ENCODE measurements at places on chromosomes 2 and 18. TPM values are rescaled to one million over a fixed set of nuclear protein-coding genes. Genes with fewer than 3 reads are reported as not detected.

DNA sequence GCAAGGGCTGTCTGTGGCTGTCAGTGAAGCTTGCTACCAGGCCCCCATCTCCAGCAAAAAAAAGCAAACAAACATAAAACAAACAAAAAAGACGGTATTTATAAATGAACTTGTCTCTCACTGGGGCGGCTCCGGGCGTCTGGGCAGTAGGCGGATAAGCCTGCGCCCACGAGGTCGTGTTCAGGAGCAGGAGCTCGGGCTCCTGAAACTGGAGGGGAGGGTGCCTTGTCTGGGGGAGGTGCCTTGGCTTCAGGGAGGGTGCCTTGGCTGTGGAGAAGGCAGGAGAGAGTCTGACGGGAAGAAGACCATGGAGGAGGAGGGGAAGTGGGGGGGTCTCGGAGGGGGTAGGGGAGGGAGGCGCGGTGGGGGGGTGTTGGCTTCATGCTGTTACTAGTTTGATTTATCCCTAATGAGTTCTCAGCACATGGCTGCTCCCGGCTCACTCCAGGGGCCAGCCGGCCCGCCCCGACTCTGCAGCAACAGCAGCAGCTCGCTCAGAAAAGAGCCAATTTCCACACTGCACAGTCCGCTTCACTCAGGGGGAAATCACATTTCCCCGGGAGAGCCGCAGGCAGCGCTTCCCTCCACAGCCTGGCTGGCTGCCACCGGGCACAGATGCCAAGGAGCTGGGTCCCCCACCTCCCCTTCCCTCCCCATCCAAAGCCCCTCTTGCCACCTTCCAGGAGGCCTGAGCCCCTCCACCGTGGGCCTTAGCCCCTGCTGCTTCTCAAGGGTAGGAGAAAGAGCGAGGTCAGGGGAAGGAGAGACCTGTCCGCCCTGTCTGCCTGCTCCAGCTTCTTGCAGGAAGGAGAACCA, 38.7 kb downstream of the PSD4 start:
- DNase-seq = no peak
- no peak overlapping the region for H3K27ac ChIP-seq
- H3K4me1 ChIP-seq = peaks cover 24% of the 10 kb centered on the region
- H3K4me3 ChIP-seq = no peak overlapping the region
- H3K27me3 ChIP-seq = no peaks in the 10 kb centered on the region
- no peaks in the 10 kb centered on the region for H3K36me3 ChIP-seq

CD207 gene
- not detected for total RNA-seq

- DNase-seq = no peak
- no peak overlapping the region for H3K27ac ChIP-seq
- H3K4me1 ChIP-seq = peaks cover 3% of the 10 kb centered on the region
- no peaks in the 10 kb centered on the region for H3K36me3 ChIP-seq
These were observed 27.8 kb upstream of the RNF125 start for GRCh38 chr18:31990823-31991222.

GRCh38 chr18:44450226-44450625, 230.5 kb upstream of the SETBP1 start:
- no peak overlapping the region for H3K27ac ChIP-seq
- no peak for DNase-seq
- H3K36me3 ChIP-seq = no peaks in the 10 kb centered on the region
- no peaks in the 10 kb centered on the region for H3K27me3 ChIP-seq

- no peak overlapping the region for H3K27ac ChIP-seq
- no peak overlapping the region for H3K4me3 ChIP-seq
- H3K36me3 ChIP-seq = peaks cover 6% of the 10 kb centered on the region
- no peaks in the 10 kb centered on the region for H3K27me3 ChIP-seq
These were observed 91.8 kb downstream of the METTL8 start for GRCh38 chr2:171342067-171342413.

- no peak for DNase-seq
- H3K27me3 ChIP-seq = no peaks in the 10 kb centered on the region
- H3K27ac ChIP-seq = peak overlapping the region; percentile 23
- no peak overlapping the region for H3K4me3 ChIP-seq
These were observed 109.2 kb downstream of the MAP4K4 start for GRCh38 chr2:101806701-101807100.

GRCh38 chr18:44997174-44997573, 316.5 kb downstream of the SETBP1 start:
- H3K4me1 ChIP-seq = no peaks in the 10 kb centered on the region
- H3K27ac ChIP-seq = no peak overlapping the region
- H3K27me3 ChIP-seq = no peaks in the 10 kb centered on the region
- no peaks in the 10 kb centered on the region for H3K36me3 ChIP-seq

DNA sequence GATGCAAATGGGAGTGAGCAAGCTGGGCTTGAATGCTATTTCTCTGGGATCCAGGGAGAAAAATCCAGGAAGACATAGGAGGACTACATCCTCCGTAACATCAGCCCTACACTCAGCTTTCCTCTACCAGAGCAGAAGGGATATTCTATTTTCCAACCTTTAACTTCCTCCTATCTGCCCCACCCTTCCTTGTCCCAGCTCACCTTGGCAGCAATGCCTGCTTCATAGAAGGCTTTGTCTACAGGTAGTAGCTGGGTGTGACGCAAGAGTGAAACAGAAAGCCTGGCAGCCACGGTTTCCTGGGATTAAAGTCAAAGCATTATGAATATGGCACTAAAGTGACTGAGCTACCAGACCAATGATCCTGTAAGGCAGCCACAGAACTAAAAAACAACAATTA, 3.9 kb downstream of the KRTCAP3 start:
- no peak overlapping the region for H3K4me3 ChIP-seq
- peak overlapping the region; percentile 63 for H3K27ac ChIP-seq
- H3K36me3 ChIP-seq = peaks cover 19% of the 10 kb centered on the region

GRCh38 chr2:101873543-101873942, 118.2 kb upstream of the IL1R2 start:
- DNase-seq = no peak
- H3K36me3 ChIP-seq = peaks cover 71% of the 10 kb centered on the region
- no peak overlapping the region for H3K4me3 ChIP-seq
- H3K27me3 ChIP-seq = no peaks in the 10 kb centered on the region

- H3K4me3 ChIP-seq = peak overlapping the region; percentile 98
- H3K4me1 ChIP-seq = peaks cover 25% of the 10 kb centered on the region
- no peaks in the 10 kb centered on the region for H3K27me3 ChIP-seq
- peaks cover 38% of the 10 kb centered on the region for H3K36me3 ChIP-seq
- no peak for DNase-seq
These were observed 1.9 kb upstream of the ZFP36L2 start for GRCh38 chr2:43228321-43228751.

GRCh38 chr18:13242797-13243196, 24.2 kb downstream of the LDLRAD4 start:
- no peaks in the 10 kb centered on the region for H3K27me3 ChIP-seq
- no peak overlapping the region for H3K4me3 ChIP-seq
- no peak overlapping the region for H3K27ac ChIP-seq

GRCh38 chr18:23538001-23538400, 34.7 kb downstream of the RMC1 start:
- peaks cover 40% of the 10 kb centered on the region for H3K4me1 ChIP-seq
- H3K36me3 ChIP-seq = peaks cover 79% of the 10 kb centered on the region
- no peak overlapping the region for H3K4me3 ChIP-seq

DNA sequence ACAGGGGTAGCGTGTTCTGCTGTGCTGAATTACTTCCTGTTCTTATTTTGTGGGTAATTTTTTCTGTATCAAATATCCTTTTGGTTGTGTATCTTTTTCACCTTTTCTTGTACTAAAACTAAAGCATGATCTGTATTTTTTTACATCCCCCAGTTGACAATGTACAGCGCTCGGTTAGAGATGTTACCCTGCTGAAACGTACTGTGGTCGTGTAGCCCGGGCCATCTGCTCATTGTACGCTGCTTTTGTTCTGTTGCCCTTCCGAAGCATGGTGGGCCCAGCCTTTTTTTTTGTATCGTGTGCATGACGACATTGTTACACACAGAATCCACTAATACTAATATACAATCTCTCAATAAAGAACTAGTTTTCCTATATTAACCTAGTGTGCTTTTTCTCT, 233.1 kb downstream of the HAUS1 start:
- H3K27me3 ChIP-seq = peaks cover 46% of the 10 kb centered on the region
- DNase-seq = no peak
- H3K27ac ChIP-seq = no peak overlapping the region
- H3K4me3 ChIP-seq = peak overlapping the region; percentile 18

DNA sequence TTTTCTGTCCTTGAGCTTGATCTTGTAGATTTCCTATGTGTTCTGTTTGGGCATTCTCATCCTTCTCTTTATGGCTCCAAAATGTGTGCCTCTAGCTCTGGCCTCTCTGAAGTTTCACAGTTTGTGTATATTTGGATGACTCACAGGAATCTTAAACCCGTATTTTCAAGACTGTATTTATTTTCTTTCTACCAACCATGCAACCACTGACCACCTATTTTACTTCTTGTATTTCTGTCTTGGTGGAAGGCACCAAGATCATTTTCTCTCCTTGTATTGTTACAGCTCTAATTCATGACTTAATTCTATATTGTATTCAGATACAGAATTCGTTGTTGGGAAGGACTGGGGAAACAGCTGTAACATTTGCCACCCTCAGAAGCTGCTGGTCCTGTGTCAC, 39.5 kb downstream of the ACSL3 start:
- no peaks in the 10 kb centered on the region for H3K27me3 ChIP-seq
- peaks cover 4% of the 10 kb centered on the region for H3K4me1 ChIP-seq
- no peak for DNase-seq
- H3K27ac ChIP-seq = no peak overlapping the region
- H3K36me3 ChIP-seq = peaks cover 5% of the 10 kb centered on the region

GRCh38 chr2:232365621-232366321, 12.8 kb upstream of the ALPP start:
- DNase-seq = peak; percentile 45
- peak overlapping the region; percentile 5 for H3K27ac ChIP-seq
- no peaks in the 10 kb centered on the region for H3K27me3 ChIP-seq
- no peak overlapping the region for H3K4me3 ChIP-seq

TMEM178A gene
- total RNA-seq = not detected

LYG1 gene
- 1.6 TPM for total RNA-seq

DNA sequence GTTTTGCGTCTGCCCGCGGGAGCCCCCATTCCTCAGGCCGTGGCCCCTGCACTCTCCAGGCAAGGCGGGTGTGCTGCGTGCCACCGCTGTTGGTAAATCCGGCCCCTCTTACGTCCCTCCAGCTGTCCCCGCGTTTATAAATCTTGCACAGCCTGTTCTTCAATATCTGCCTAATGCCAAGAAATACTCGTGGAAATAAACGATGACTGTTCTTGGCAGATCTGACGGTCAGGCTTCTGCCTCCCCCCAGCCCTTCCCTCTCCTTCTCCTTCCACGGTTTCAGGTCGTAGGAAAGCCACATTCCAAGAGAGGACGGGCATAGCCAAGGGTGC, 20.5 kb downstream of the ODC1 start:
- peaks cover 5% of the 10 kb centered on the region for H3K4me1 ChIP-seq
- peaks cover 8% of the 10 kb centered on the region for H3K27me3 ChIP-seq
- DNase-seq = no peak
- H3K36me3 ChIP-seq = no peaks in the 10 kb centered on the region
- H3K4me3 ChIP-seq = no peak overlapping the region

CIB4 gene
- total RNA-seq = not detected

LHCGR gene
- total RNA-seq = not detected

SLC4A3 gene
- total RNA-seq = not detected

USP14 gene
- 82.7 TPM for total RNA-seq

GRCh38 chr2:59734743-59735142, 818.7 kb downstream of the BCL11A start:
- H3K4me1 ChIP-seq = no peaks in the 10 kb centered on the region
- H3K4me3 ChIP-seq = no peak overlapping the region
- no peak for DNase-seq
- no peaks in the 10 kb centered on the region for H3K36me3 ChIP-seq
- H3K27me3 ChIP-seq = no peaks in the 10 kb centered on the region

DAW1 gene
- not detected for total RNA-seq

SAG gene
- total RNA-seq = 0.05 TPM

FEV gene
- not detected for total RNA-seq

GRCh38 chr2:102979429-102979828, 217.6 kb downstream of the TMEM182 start:
- H3K27ac ChIP-seq = no peak overlapping the region
- no peaks in the 10 kb centered on the region for H3K36me3 ChIP-seq
- H3K4me1 ChIP-seq = no peaks in the 10 kb centered on the region
- no peak for DNase-seq
- H3K4me3 ChIP-seq = no peak overlapping the region

GRCh38 chr2:106332054-106332453, 136.2 kb downstream of the RGPD3 start:
- DNase-seq = no peak
- H3K36me3 ChIP-seq = no peaks in the 10 kb centered on the region
- H3K27ac ChIP-seq = no peak overlapping the region
- no peak overlapping the region for H3K4me3 ChIP-seq
- no peaks in the 10 kb centered on the region for H3K4me1 ChIP-seq
- no peaks in the 10 kb centered on the region for H3K27me3 ChIP-seq

SLC4A5 gene
- total RNA-seq = 2.8 TPM

DNA sequence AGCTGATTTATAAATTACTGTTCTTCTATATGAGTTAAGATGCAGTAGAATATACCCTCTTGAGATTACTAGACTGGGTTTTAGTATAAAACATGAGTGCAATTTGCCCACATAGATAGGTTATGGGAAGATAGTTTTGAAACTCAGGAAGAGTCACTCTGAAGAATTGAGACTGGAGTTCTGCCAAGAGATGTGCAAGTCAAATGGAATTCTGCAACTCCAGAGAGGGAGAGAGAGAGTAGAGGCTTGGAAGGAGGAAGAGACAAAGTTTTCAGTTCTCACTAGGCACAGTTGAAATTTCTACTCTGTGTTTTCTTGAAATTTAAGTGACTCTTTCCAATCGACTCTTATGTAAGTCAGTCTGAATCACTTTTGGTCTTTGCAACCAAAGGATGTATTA, 878.8 kb downstream of the TSN start:
- no peaks in the 10 kb centered on the region for H3K36me3 ChIP-seq
- H3K4me3 ChIP-seq = no peak overlapping the region

- H3K36me3 ChIP-seq = peaks cover 19% of the 10 kb centered on the region
- H3K4me1 ChIP-seq = peaks cover 56% of the 10 kb centered on the region
- H3K4me3 ChIP-seq = peak overlapping the region; percentile 54
- H3K27me3 ChIP-seq = no peaks in the 10 kb centered on the region
- peak overlapping the region; percentile 97 for H3K27ac ChIP-seq
These were observed 146.3 kb upstream of the RIOK3 start for GRCh38 chr18:23306822-23307221.

DNA sequence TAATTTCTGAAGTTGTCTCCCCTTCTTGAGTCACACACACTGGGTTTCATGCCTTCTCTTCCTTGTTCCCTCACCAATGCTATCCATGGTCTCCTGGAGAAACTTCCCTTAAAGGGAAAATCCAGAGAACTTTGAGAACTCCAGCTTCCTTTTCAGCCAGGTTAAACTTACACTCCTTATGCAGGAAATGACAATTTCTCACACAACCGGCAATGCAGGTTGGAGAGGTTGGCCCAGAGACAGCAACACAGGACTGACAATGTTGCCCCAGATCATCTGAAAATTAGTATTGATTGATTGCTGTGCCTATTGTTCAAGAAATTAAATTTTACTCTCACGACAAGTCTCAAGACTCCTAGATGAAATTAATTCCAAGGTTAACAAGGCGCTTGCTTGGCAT, 292.2 kb downstream of the NYAP2 start:
- no peak overlapping the region for H3K4me3 ChIP-seq
- no peaks in the 10 kb centered on the region for H3K4me1 ChIP-seq
- H3K27me3 ChIP-seq = no peaks in the 10 kb centered on the region
- no peaks in the 10 kb centered on the region for H3K36me3 ChIP-seq

NCKAP5 gene
- not detected for total RNA-seq

CRYBA2 gene
- not detected for total RNA-seq
